ENCODE measurements at places on chromosomes 2 and 18.

GRCh38 chr2:73594251-73594650, 48.0 kb downstream of the NAT8 start:
- no peak for DNase-seq

DNA sequence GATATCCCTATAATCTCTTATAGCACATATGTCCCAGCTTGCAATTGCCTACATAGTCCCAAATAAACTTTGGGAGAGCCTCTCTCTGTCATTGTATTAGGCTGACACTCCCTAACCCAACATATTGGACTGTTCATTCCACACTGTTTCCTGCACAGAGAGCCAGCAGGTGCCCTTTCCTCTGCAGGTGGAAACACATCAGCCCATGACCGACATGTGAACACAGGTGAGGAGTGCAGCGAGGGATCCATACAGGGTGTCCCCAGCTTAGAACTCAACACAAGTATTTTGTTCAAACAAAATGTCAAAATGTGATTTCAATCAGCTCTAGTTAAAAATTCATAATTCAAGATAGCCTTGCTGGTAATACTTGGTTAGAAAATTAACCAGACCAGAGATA, 49.9 kb upstream of the TPO start:
- DNase-seq, result no peak

- no peak for DNase-seq
Measured at GRCh38 chr18:59311631-59312030, 6.8 kb downstream of the CPLX4 start.

GRCh38 chr2:241099246-241099645, 2.8 kb downstream of the MTERF4 start:
- no peak for DNase-seq

DNA sequence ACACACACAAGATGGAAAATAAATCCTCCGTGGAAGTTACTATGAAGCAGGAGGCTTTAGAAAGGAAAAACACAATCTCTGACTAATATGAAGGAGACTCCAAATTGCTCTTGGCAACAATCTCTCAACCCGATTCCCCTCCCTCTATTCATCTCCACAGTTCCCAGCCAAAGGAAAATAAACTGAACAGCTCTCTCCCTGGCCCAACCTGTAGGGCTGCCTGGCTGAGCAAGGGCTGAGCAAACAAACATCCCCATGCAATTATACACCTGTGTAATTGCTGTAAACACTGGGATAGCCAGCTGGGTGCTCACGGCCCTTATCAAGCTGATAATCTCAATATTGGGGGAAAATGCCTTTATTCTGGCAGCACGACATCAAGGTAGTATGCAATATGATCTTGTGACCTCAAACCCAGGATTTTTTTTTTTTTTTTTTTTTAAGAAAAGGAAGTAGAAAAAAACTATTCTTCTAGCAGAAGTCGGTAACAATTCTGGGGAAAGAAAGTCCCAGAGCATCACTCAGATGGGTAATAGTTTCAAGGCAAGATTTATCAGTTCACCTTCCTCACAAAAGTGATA, 203.3 kb upstream of the SMAD2 start:
- DNase-seq, result no peak

- DNase-seq, result no peak
Measured at GRCh38 chr2:218902427-218902826, 21.8 kb downstream of the WNT10A start.

GRCh38 chr18:29753379-29753778, 1289.2 kb downstream of the DSC3 start:
- DNase-seq, result no peak
